ENCODE measurements at places on chromosomes 5 and 9.
A peak's percentile ranks its signal among the peaks of the same experiment; 100 is the strongest.

- no peaks in the 10 kb centered on the region for H3K4me1 ChIP-seq
- DNase-seq, result no peak
Measured at GRCh38 chr5:151298063-151298855, 5.3 kb downstream of the SLC36A3 start.

- H3K27ac ChIP-seq, result no peak overlapping the region
- H3K4me3 ChIP-seq, result no peak overlapping the region
- H3K36me3 ChIP-seq, result no peaks in the 10 kb centered on the region
- H3K27me3 ChIP-seq, result no peaks in the 10 kb centered on the region
Measured at GRCh38 chr5:61322738-61323725, 9.0 kb upstream of the ZSWIM6 start.

- H3K27ac ChIP-seq, result no peak overlapping the region
- no peaks in the 10 kb centered on the region for H3K4me1 ChIP-seq
- no peaks in the 10 kb centered on the region for H3K27me3 ChIP-seq
- no peak for DNase-seq
- H3K36me3 ChIP-seq, result no peaks in the 10 kb centered on the region
Measured at GRCh38 chr5:171571663-171572062, 152.2 kb downstream of the FGF18 start.

DNA sequence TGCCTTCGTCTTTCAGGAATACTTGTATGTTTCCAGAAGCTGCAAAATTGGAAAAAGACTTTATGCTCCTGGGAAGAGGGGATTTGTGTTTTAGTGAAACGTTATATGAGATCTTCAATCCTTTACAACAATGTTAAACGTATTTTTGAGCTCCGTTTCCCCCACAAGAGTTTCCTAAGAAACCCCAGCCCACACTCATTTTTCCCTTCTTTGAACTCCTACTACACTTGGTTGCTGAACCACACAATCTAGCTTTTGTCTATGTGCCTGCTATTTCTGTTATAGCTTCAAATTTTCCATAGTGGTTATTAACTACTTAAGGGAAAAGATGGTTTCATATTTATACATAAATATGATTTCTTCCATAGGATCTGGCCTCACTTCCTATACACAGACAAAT, 238.6 kb upstream of the ACTBL2 start:
- H3K27me3 ChIP-seq, result no peaks in the 10 kb centered on the region
- no peak for DNase-seq
- H3K27ac ChIP-seq, result no peak overlapping the region
- H3K36me3 ChIP-seq, result no peaks in the 10 kb centered on the region
- H3K4me3 ChIP-seq, result no peak overlapping the region

DNA sequence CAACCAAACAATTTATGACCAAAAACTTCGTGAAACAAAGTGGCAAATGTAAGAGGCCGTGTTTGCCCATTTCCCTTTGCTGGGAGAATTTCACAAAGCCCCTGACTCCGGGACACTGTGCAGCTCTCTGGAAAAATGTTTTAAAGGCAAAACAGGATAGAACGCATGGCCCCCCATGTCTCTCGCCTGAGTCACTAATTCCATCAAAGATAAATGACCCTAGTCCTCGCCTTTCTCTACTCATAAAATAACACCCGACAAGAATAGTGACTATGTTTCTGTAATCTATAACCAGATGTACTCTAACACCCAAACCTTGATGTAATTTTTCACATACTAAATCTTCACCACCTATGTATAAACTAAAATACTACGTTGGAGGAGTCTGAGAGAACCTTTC, 55.7 kb upstream of the SAP30L start:
- H3K27me3 ChIP-seq, result no peaks in the 10 kb centered on the region
- peaks cover 16% of the 10 kb centered on the region for H3K36me3 ChIP-seq
- DNase-seq, result no peak
- no peak overlapping the region for H3K4me3 ChIP-seq
- H3K4me1 ChIP-seq, result no peaks in the 10 kb centered on the region

DNA sequence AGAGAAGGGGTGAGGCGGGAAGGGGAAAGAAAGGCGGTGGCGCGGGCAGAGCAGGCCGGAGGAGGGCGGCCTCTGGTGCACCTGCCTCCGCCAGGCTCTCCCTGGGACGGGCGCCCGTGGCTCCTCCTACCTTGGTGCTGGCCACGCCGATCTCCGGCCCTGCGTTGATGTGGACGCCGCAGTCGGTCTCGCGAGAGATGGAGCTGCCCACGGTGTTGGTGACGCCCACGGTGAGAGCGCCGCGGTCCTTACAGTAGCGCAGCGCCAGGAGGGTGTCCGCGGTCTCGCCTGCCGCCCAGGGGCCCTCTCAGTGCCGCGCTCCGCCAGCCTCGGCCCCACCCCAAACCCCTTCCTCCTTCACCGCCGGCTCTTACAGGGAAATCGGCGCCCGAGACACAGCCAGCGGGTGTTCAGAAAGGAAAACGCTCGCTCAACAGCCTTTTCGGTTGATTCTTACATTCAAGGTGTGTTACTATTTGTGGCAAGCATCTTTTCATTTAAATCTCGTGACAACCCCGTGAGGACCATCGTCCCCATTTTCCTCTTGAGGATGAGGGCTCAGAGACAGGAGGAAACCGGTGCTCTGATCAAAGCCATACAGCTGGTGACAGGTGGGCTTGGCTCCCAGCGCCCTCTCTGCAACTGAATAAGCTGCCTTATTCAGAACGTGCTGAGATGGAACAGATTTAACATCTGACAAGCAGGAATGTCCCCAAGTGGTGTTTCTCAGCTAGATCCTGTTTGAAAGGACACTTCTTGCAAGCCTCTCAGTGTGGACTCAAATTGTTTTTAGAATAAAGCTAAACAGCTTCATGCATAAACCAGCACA, 22.0 kb upstream of the MAPK9 start:
- H3K4me3 ChIP-seq, result peak overlapping the region; percentile 54
- H3K27ac ChIP-seq, result no peak overlapping the region
- H3K27me3 ChIP-seq, result no peaks in the 10 kb centered on the region
- H3K4me1 ChIP-seq, result no peaks in the 10 kb centered on the region
- H3K36me3 ChIP-seq, result no peaks in the 10 kb centered on the region

- no peak overlapping the region for H3K4me3 ChIP-seq
- no peak overlapping the region for H3K27ac ChIP-seq
- no peak for DNase-seq
- peaks cover 95% of the 10 kb centered on the region for H3K36me3 ChIP-seq
- peaks cover 10% of the 10 kb centered on the region for H3K4me1 ChIP-seq
Measured at GRCh38 chr9:33921967-33922895, 105.3 kb downstream of the UBE2R2 start.

DNA sequence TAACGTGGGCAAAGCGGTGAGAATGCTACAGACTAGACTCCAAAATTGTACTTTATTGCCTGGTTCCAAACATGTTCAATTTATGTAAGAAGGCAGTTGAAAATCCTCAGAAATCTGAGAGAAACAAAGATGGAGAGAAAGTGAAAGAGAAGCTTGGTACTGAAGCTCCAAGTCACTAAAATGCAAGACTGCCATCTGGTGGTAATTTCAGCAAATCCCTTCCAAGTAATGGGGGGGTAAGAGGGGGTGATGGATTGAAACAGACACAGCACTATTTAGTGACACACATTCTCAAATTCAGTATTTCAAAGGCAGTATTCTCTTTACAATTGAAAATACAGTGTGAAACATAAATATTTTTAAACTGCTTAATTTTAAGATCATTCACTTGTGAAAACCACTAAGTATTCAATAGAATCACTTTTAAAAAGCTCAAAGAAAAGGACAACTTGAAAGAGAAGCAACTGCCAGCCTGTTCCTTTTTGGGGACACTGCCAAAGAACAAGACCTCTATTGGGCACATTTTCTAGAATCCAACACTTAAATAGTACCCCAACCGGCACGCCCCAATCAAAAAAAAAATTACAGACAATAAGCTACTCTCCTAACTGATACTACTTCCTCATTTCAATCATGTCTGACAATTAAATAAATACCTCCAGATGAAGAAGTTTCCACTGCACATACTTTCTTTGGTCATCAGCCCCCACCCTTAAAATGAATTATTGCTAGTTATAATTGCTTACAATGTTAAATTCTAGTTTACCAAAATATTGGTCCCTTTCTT, 131.5 kb downstream of the AGTPBP1 start:
- peak overlapping the region; percentile 37 for H3K4me3 ChIP-seq
- no peaks in the 10 kb centered on the region for H3K36me3 ChIP-seq
- H3K4me1 ChIP-seq, result no peaks in the 10 kb centered on the region
- DNase-seq, result no peak
- no peaks in the 10 kb centered on the region for H3K27me3 ChIP-seq
- no peak overlapping the region for H3K27ac ChIP-seq

- no peak for DNase-seq
- H3K36me3 ChIP-seq, result no peaks in the 10 kb centered on the region
- H3K4me3 ChIP-seq, result no peak overlapping the region
- no peak overlapping the region for H3K27ac ChIP-seq
- H3K4me1 ChIP-seq, result no peaks in the 10 kb centered on the region
Measured at GRCh38 chr9:108283696-108284095, 572.1 kb downstream of the ACTL7B start.

DNA sequence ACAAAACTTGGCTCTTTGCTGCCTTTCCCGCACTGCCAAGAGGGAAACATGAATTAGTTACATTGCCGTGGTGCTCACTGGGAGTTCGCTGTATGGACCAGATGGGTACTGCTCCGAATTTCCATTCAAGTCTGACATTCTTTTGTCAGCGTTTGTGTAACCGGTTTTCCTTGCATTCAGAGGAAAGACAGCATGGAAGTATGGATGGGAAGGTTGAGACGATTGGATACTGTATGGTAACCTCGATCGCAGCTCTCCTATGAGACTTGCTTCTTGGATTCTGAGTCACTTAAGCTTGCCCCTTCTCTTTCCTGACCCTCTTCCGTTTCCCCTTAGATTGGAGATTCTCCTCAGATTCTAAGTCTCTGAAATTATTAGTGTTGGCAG, 625 bp upstream of the UBLCP1 start:
- H3K36me3 ChIP-seq, result no peaks in the 10 kb centered on the region
- no peak for DNase-seq
- H3K4me1 ChIP-seq, result peaks cover 16% of the 10 kb centered on the region
- no peaks in the 10 kb centered on the region for H3K27me3 ChIP-seq

DNA sequence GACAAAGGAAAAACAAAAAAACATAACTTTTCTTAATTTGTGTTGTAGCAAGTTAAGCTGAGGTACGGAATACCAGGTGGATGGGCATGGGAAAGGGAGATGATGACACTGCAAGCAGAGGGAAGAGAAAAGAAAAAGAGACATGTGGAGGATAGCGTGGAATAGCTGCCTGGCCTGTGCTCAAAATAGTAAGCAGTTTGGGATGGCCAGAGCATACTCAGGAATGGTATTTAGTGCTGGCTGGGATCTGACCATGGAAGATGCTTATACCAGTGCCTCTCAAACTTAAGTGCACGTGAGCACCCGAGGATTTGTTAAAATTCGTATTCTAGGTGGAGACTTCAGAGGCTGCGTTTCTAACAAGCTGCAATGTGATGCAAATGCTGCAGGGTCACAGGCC, 41.3 kb downstream of the LNPEP start:
- H3K4me3 ChIP-seq, result no peak overlapping the region
- peaks cover 61% of the 10 kb centered on the region for H3K4me1 ChIP-seq
- DNase-seq, result no peak
- H3K27ac ChIP-seq, result peak overlapping the region; percentile 43

DNA sequence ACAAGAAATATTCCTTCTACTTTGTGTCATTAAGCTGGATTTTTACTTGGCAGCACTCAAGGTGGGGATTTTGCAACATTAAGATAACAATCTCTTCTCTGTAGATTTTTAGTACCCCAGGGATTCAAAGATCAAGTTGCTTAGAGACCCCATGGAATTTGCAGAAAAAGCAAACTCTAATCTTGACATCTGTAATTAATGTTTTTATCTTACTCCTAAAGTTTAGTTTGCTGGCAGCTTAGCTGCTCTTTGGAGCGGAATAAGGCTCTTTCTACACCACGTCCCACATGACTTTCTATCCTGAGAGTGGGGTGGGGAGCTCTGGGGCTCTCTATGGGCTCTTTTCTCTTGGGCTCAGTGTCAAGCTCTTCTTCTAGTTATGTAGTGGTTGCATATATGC, 21.7 kb upstream of the SPDL1 start:
- no peaks in the 10 kb centered on the region for H3K36me3 ChIP-seq
- H3K27ac ChIP-seq, result no peak overlapping the region
- no peaks in the 10 kb centered on the region for H3K27me3 ChIP-seq
- H3K4me3 ChIP-seq, result no peak overlapping the region

- H3K27me3 ChIP-seq, result no peaks in the 10 kb centered on the region
- H3K4me1 ChIP-seq, result peaks cover 19% of the 10 kb centered on the region
- no peak overlapping the region for H3K27ac ChIP-seq
- H3K4me3 ChIP-seq, result no peak overlapping the region
Measured at GRCh38 chr5:125199373-125199772, 452.9 kb upstream of the ZNF608 start.

DNA sequence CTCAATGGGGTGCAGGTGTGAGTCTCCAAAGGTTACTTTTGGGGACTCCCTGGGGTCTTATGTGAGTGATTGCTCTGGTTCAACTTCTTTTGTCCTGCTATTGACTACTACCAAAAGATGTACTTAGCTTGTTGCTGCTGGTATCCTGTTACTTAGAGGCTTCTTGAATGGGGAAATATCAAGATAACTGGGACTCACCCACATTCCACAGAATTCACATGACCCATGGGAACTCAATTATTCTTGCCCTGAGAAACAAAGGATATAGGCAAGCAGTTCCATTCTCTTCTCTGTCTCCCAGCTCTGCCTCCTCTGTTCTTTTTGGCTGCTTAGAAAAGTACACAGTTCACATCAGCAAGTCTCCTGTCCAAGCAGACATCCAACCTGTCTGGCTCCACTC, 105.9 kb downstream of the UNC13B start:
- DNase-seq, result no peak
- no peak overlapping the region for H3K27ac ChIP-seq
- H3K36me3 ChIP-seq, result no peaks in the 10 kb centered on the region
- H3K4me1 ChIP-seq, result peaks cover 11% of the 10 kb centered on the region
- H3K4me3 ChIP-seq, result no peak overlapping the region
- no peaks in the 10 kb centered on the region for H3K27me3 ChIP-seq

DNA sequence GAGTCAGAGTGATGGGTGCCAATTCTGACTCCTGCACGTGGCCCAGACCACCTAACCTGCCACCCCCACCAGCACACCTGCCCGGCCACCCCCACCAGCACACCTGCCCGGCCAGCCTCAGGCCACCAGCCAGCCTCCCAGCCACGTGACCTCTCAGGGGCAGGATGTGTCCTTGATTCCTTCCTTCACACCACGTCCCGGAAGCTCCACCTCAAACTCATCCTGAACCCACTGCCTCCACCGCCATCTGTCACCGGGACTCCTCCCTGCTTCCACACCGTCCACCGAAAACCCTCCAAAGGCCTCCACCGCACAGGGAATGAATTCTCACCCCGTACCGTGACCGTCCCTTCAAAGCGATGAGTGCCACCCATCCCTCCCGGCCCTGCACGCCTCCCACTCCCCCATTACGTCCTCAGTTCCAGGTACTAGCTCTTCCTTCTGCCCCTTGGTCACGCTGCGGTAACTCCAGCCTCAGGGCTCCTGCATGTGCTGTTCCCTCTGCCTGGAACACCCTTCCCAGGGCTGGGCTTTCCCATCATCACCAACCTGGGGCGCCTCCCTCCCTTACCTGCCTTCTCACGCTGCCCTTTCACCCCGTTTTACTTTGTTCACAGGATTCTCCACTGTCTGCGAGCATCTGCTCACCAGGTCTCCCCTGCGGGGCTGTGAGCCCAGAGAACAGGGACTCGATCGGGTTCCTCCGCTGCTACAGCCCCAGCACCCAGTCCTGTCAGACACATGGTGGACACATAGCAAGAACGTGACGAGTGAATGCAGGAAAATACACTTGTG, 82.9 kb downstream of the ADAMTS2 start:
- H3K4me1 ChIP-seq, result peaks cover 15% of the 10 kb centered on the region
- DNase-seq, result peak; percentile 6
- no peaks in the 10 kb centered on the region for H3K36me3 ChIP-seq
- H3K4me3 ChIP-seq, result no peak overlapping the region
- H3K27ac ChIP-seq, result no peak overlapping the region
